ENCODE measurements at places on chromosomes 6 and 20. TPM values are rescaled to one million over a fixed set of nuclear protein-coding genes. Genes with fewer than 3 reads are reported as not detected.

DNA sequence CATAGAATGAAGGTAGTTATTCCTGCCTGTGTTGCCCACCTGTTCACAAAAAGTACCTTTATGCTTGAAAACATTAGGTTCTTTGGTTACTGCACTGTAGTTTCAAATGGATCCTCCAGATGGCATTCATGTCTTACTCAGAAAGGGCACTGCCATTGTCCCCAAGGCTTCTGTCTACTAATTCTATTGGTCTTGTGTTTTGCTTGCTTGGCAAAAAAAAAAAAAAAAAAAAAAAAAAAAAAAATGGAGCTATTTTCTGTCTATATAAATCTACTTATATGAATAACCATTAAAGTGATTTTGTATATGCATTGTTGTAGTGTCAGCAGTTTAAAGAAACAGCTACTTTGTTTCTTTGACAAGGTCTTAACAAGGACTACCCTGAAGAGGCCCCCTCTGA lies 12.7 kb upstream of the EFHC1 start:
- DNase-seq: no peak

GRCh38 chr20:43925801-43926200 lies 11.1 kb downstream of the TOX2 start:
- no peak for DNase-seq

DNA sequence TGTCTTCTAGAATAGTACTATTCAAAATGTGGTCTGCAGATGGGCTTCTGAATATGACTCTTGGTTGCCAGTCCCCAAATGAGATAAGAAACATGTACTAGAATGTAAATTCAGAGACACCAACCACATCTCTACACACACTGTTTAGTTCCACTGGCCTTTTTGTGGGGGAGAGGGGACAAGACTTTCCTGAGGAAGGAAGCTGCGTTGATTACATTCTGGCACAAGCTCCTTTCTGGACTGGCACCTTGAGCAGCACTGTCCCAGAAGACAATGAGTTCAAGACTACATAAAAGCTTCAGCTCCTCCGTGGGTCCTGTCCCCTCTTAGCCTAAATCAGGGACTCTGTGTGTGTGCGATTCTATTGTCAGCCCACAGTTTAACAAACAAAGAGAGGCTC lies 6.9 kb upstream of the IYD start:
- no peak for DNase-seq

Gene XKR7
- not detected for polyA plus RNA-seq

Measured in ovary (tissue), 10 donors.